ENCODE measurements at places on chromosomes 1 and 21.

- DNase-seq = no peak
Observed at GRCh38 chr1:18901147-18901951, 1.0 kb downstream of the ALDH4A1 start.

DNA sequence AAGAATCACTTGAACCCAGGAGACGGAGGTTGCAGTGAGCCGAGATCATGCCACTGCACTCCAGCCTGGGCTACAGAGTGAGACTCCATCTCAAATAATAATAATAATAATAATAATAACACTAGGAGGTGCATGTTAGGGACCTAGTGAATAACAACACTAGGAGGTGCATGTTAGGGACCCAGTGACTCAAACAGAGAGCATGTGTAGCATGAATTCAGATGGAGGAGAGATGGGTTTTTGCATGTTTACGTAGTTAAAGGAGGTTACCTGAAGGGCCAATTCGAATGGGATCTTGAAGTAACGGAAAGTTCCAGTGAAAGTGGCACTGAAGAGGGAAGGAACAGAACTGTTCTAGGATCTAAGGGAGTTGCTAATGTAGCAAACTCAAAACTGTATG lies 7.1 kb upstream of the KCNK1 start:
- no peak for DNase-seq

DNA sequence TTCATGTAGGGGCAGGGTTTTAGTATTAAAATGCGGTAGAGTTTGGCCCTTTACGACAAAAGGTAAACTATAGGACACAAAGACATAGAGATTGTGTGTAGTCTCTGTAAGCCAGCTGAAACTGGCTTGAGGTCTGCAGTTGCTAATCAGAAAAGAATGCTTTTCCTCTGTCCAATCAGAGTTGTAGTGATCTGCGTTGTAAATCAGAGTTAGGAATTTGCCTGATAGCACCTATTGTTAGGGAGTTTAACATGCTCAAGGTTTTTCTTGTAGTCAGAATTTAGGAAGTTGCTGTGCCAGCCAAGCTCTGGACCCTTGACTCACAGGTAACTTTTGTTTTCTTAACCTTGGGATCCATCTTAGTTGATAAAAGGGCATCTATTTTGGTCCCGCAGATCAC lies 61.2 kb upstream of the VTCN1 start:
- DNase-seq = no peak

- DNase-seq = no peak
Observed at GRCh38 chr1:87916965-87917364, 588.3 kb downstream of the LMO4 start.

DNA sequence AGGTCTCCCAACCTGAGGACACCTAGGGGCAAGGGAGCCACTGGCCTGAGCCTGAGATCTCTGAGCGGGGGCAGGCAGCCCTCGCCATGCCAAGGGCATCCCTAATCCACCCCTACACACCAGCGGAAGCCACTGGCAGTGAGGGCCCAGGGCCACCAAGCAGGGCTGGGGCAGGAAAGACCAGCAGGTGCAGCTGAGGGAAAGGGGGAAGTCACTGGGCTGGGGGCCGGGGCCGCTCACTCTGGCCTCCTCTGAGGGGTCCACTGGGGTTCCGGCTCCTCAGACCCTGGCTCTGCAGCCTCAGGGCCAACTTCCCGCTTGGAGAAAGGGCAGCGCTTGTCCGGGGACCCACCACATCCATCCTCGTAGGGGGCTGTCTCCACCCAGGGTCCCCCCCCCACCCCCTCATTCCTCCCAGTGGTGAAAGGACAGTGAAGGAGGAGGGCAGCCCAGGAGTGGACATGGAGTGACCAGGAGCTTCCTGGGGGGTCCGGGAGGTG lies 42.5 kb upstream of the ACTRT2 start:
- DNase-seq = no peak

GRCh38 chr21:38300141-38300578 lies 43.4 kb downstream of the KCNJ15 start:
- no peak for DNase-seq

DNA sequence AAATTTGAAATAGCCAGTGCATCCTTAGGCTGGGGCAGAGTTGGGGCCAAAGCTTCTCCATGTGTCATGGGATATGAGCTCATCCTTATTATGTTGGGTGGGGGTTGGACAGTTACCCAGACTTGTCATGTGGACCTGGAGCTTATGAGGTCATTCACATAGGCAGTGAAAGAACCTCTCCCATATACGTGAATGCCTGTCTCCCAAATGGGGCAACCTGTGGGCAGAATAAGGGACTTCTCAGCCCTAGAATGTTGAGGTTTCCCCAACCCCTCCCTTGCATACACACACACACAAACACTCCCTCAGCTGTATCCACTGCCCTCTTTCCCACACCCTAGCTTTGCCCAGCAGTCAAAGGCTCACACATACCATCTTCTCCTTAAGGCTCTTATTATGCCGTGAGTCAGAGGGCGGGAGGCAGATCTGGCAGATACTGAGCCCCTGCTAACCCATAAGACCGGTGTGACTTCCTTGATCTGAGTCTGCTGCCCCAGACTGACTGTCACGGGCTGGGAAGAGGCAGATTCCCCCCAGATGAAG lies 2.3 kb upstream of the IVL start:
- DNase-seq = peak; percentile 98

DNA sequence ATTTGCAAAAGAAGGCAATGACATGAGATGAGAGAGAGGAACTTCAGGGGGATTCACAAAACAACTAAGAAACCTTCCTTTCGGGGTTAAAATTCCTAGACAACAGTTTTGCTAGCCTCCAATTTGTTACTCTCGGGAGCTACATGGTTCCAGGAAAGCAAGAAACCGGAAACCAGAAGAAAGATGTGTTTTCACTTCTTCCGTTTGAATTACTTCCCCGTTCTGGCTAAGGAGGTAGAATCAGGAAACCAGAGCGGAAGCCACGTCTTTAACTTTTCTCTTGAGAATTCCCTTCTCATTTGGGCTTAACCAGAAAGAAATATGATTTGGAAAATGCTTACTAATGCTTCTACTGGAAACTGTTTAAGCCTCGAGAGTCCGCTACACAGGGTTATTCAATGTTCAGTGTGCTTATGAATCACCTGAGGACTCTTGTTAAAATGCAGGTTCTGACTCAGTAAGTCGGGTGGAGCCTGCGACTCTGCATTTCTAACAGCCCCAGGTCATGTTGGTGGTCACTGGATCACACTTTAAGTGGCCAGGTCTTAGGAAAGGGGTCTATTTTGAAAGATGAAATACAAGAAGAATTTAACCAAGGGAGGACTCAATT lies 43.5 kb upstream of the MCOLN3 start:
- peak; percentile 11 for DNase-seq

GRCh38 chr1:93304716-93305138 lies 41.0 kb upstream of the DR1 start:
- peak; percentile 18 for DNase-seq

GRCh38 chr1:111227851-111228747 lies 586 bp downstream of the CHI3L2 start:
- DNase-seq = peak; percentile 29

- DNase-seq = no peak
Observed at GRCh38 chr1:209768354-209768774, 12.5 kb downstream of the TRAF3IP3 start.

GRCh38 chr1:152673016-152673415 lies 2.1 kb upstream of the LCE2C start:
- DNase-seq = no peak

- no peak for DNase-seq
Observed at GRCh38 chr1:177229781-177230180, 59.0 kb downstream of the BRINP2 start.

GRCh38 chr21:32381571-32381970 lies 11.2 kb downstream of the URB1 start:
- DNase-seq = no peak

Data from retinal pigment epithelial cell (primary cell).